ENCODE measurements at places on chromosomes 7 and 10.

DNA sequence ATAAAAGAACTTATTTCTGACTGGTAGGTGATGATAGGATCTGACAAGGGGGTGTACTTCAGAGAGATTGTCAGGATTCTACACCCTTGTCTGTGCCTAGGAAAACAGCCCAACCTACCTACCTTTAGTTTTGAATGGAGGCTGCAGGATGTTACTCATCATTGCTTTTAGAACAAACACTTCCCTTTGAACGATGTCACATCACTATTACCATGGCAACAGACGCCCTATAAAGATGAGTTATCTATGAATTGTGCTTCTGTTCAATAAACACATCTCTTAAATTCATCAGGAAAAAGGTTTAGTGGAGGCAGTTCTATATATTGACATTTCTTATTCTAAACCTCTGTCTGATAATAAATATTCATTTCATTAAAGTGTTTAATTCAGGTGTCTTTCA, 362.4 kb downstream of the CNTNAP2 start:
- DNase-seq = no peak

- DNase-seq = peak; percentile 27
These were observed 91.9 kb downstream of the PCGF5 start for GRCh38 chr10:91312382-91312733.

- peak; percentile 91 for DNase-seq
These were observed 9.8 kb upstream of the MAFK start for GRCh38 chr7:1520539-1521234.

DNA sequence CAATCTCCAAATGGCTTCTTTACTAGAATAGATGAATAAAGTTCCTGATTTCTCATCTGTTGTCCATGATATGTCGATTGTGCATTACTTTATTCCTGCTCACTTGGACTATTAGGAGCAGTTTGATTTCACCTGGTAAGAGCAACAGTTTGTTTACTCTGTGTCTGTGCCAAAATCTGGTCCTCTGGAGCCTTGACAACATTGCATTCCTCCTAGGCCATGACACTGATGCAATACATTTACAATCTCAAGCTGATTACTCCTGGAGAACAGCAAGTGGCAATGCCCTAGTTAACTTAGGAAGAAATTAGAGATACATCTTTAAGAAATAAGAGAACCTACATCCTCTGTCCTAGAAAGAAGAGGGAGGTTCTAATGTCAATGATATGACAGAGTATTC, 71.8 kb downstream of the SGCE start:
- peak; percentile 46 for DNase-seq

DNA sequence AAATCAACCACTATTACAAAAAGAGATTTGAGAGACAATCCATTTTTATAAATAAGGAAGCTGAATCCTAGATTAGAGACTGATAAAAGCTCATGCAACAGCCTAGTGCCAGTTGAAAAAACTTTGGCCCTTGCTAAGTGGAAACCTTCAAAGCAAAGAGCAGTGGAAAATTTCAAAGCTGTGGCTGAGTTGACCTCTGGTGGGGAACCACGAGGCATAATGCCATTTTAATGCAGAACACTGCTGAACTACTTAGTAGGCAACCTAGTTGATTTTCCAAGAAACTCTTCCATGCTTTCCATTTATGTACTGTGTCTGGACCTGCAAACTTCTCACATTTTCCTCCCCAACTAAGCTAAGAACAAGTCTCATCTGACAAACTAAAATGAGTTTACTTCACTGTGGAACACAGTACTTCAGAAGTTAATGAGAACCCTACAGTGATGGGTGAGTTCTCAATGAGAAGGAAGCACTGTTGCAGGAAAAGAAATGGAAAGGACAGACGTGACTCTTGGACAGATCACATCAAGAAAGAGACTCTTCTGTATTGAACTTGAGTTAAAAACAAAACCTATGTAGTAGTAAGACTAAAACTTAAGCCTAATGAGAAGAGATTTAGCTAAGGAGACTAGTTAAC, 19.5 kb downstream of the FZD9 start:
- DNase-seq = no peak

GRCh38 chr10:19385846-19386450, 337.3 kb downstream of the MALRD1 start:
- no peak for DNase-seq
